ENCODE measurements at places on chromosomes 5 and 9.

GRCh38 chr5:134371834-134372340 lies 518 bp downstream of the UBE2B start:
- peak; percentile 47 for DNase-seq

DNA sequence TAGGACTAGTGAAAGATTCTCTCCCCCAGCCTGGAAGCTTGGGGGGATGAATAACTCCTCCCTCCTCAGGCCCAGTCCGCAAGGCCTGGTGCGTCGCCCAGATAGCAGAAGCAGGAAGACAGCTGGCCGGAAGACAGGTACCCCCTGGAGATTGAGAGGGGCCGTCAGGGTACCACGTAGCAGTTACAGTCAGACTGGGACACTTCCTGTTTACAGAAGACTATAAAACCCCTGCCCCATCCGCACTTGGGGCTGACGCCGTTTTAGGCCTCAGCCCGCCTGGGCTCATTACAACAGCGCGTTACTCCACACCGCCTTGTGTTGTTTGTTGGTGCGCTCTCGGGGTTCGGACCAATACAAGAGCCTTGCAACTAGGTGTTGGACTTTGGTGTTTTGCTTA lies 15.4 kb downstream of the SEMA6A start:
- no peak for DNase-seq

GRCh38 chr9:114027863-114028465 lies 50.1 kb downstream of the AMBP start:
- DNase-seq, result no peak

DNA sequence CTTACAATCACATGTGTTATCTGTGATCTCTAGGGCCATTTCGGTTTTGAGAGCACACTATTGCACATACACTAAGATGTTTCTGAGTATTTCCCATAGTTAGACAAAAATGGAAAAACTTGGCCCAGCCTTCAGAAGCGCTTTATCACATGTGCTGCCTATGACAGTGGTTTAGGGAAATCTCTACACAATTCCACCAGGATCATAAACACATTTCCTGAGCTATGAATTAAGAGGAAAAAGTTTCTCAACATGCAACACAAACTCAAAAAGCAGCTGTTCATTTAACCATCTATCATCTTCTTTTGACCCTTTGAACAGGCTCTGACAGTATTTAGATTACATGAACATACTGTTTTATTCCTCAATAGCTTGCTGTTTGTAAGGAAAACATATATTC lies 15.1 kb downstream of the FGF1 start:
- DNase-seq, result no peak

- DNase-seq, result no peak
Observed at GRCh38 chr9:72540348-72540873, 19.0 kb downstream of the TMC1 start.

DNA sequence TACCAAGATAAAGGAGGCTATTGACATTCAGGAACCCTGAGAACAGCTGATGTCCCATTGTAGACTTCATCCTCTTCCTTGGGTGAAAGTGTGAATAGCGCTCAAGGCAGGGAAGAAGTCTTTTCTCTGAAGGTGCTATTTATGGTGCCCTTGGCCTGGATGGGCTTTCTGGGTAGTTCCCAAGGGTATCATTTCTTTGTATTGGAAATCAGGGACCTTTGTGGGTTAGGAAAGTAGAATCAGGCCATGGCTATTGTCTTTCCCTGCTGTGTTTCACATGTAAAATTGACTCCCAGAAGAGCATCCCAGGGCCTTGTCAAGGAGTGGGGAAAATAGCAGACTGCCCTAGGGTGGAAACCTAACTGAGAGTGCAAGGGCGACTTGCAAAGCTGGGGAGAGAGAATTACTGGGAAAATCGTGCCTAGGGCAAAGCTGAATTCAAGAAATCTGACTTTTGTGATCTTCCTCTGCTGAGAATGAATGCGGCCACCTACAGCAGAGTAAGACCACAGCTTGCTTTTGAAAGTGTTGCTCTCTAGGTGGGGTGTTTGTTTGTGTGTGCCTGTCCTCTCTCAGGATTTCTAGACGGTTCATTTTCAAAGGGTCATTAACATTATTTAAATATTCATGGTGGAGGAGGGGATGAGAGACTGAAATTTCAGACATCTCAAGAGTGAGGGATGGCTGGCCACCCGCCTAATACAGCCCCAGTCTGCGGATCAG lies 160.6 kb downstream of the C9orf152 start:
- no peak for DNase-seq

DNA sequence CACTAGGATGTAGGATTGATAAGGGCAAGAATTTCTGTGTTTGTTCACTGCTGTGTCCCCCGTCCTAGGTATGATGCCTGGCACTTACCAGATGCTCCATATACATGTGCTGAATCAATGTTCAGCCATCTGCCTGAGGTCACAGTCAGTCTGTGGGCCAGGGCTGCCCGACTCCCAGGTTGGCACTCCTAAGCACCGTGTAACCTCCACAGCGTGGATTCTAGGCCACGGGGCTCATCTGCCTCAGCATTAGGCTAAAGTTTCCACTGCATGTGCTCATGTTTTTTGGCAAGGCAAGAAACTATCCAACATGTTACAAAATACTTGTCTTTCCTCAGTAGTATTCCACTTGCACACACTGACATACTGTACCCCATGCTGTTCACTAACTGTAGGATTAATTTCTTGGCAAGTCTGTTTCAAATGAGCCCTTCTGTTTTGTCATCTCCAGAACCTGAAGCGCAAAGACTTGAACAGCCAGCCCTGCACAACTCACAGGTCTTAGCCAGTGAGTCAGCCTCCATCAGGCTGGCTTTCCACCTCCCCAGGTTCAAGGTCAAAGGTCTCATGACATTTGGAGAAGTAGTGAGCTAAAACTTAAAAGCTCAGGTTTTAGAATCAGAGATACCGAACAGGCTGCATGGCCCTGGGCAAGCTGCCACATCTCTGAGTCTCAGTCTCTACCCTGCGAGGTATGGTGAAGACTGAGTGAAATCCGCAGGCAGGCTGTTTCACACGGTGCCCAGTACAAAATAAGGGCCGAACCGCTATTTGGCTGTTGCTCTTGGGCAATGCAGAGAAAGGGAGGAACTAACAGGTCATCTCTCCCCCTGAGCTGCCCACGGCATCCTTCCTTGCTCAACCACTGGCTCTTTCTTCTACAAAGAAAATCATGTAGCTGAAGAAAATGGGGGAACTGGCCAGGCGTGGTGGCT lies 7.2 kb downstream of the TOR1A start:
- no peak for DNase-seq

DNA sequence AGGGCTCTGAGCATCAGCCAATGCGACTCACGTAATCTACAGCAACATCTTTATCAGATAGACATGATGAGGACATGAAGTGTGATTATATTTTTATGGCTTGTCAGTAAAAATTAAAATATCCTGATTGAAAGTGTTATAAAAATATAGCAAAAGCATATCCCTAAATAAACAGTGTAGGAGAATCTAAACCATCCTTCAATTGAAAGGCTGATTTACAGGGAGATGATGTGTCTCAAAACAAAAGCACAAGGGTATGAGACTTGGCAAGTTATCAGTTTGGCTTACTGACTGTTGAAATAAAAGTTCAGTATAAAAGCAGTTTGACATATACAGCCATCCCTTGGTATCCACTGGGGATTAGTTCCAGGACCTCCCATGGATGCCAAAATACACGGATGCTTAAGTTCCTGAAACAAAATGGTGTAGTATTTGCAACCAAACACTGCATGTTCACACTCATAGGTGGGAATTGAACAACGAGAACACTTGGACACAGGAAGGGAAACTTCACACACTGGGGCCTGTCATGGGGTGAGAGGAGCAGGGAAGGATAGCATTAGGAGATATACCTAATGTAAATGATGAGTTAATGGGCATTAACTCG lies 149.9 kb upstream of the MAP1B start:
- DNase-seq, result no peak

GRCh38 chr5:10354048-10354872 lies 765 bp downstream of the MARCHF6 start:
- peak; percentile 50 for DNase-seq
